H1 (cell line): ENCODE measurements at places on chromosomes 5 and 9. TPM values are rescaled to one million over a fixed set of nuclear protein-coding genes. Genes with fewer than 3 reads are reported as not detected.

Gene IRX2
- 23.4 and 39.6 TPM in 2 replicates for polyA plus RNA-seq

Gene SLC4A9
- 0.15 and 0.24 TPM in 2 replicates for polyA plus RNA-seq

DNA sequence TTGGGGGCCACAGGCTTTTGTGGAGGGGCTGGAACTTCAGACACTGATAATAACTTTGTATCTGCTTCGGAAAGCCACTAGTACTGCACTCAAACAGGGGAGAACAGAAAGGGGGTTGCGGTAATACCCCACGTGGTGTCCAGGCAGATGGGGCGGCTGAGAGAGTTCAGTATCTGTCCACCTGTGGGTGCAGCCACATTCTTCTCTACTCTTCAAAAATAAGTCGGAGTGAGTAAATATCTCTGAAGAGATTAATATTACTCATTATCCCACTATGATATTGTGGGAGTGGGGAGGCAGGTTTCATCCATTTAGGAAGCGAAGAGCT is 102.1 kb upstream of the SSBP2 start:
- H3K27ac ChIP-seq: 0 out of 2 replicates have a peak overlapping the region, but pooled peaks have one; percentile 48
- peaks cover 20% of the 10 kb centered on the region for H3K4me1 ChIP-seq
- no peak for DNase-seq
- H3K27me3 ChIP-seq: no peaks in the 10 kb centered on the region
- H3K4me3 ChIP-seq: peak overlapping the region; percentile 60

GRCh38 chr5:5370059-5370774 is 52.3 kb upstream of the ICE1 start:
- no peaks in the 10 kb centered on the region for H3K27me3 ChIP-seq
- H3K4me1 ChIP-seq: peaks cover 3% of the 10 kb centered on the region
- no peak overlapping the region for H3K4me3 ChIP-seq
- DNase-seq: no peak
- no peaks in the 10 kb centered on the region for H3K36me3 ChIP-seq

- no peak for DNase-seq
- no peaks in the 10 kb centered on the region for H3K36me3 ChIP-seq
- no peak overlapping the region for H3K27ac ChIP-seq
- H3K4me3 ChIP-seq: no peak overlapping the region
- no peaks in the 10 kb centered on the region for H3K27me3 ChIP-seq
These were observed 651.6 kb upstream of the RORB start for GRCh38 chr9:73845539-73845938.
